DMS 273 treated with DMSO at 0.1 percent for 48 hours (cell line): ENCODE measurements at places on chromosomes 2 and 18.

DNA sequence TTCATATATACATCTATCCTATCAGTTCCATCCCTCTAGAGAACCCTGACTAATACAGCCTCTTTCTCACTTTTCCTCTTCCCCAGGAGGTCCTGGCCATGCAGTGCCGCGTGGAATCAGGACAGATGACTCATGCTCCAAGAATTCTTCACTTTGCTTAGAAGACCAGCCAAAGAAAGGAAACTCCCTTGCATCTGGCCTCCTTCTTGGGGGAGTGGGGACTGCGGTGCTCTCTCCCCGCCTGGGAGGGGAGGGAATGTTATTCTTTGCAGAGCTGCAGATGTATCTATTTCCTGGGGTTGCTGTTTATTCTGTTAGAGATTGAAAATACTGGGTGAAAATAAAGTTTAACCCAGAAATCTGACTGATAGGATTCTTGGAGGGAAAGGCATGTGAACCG is 111.5 kb upstream of the SH3BP4 start:
- DNase-seq: no peak

DNA sequence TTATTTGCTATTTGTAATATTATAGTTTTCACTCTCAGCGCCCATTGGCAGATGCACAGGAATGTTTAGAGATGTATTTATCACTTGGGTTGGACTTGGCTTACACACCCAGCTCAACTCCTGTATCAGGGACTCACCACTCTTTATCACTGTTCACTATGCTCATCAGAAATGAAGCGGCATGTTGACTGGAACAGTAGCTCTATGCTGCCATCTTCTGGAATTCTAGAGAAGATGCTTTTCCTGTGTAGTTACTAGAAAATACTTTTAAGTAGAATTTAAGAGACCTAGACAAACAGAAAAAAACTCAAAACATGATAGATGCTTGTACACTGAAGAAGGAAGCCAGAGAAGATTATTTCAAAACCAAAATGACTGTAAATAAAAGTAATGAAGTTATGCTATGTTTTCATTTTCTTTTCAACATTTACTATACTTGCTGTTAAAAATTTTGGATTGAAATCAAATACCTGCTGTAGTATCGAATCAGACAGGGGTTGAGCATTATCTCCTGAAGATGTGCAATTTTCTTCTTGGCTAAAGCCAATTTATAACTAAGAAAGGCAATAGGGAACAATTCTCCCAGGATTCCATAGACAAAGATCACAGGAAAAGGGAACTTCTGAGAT is 47.4 kb upstream of the NXPH2 start:
- peak; percentile 53 for DNase-seq

DNA sequence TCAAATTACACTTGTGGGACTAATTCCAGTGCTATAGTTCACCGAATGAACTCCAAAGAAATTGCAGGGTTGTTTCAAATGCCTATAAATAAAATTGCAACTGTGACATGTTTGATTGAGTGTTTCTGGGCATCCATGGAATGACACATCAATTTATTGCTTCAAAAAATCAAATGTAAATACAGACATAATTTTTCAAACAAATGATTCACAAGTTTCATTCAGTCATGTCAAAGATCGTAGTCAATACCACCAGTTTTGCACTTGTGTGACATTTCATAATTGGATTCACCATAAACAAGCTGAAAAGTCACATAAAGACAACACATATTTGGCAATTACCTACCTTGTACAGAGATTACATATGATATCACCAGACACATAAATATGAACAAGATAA is 350.8 kb downstream of the CDH2 start:
- no peak for DNase-seq

- no peak for DNase-seq
Observed at GRCh38 chr2:130728007-130728454, 839 bp upstream of the GPR148 start.

DNA sequence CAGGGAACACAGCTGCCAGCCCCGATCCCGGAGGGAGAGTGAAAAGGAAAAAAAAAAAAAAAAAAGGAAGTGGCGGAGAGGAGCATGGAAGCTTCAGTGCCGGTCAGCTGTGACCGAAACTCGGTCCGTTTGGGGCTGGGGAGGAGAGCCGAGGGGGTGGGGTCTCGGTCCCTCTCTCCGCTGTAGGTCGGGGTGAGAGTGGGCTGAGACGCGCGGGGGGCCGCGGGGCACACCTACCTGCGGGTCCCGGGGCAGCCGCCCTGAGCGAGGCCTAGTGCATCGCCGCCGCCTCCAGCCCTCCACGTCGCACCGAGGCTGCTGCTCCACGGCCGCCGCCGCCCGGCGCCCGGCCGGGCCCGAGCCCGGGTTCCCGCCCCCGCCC is 536 bp downstream of the VPS54 start:
- no peak for DNase-seq

DNA sequence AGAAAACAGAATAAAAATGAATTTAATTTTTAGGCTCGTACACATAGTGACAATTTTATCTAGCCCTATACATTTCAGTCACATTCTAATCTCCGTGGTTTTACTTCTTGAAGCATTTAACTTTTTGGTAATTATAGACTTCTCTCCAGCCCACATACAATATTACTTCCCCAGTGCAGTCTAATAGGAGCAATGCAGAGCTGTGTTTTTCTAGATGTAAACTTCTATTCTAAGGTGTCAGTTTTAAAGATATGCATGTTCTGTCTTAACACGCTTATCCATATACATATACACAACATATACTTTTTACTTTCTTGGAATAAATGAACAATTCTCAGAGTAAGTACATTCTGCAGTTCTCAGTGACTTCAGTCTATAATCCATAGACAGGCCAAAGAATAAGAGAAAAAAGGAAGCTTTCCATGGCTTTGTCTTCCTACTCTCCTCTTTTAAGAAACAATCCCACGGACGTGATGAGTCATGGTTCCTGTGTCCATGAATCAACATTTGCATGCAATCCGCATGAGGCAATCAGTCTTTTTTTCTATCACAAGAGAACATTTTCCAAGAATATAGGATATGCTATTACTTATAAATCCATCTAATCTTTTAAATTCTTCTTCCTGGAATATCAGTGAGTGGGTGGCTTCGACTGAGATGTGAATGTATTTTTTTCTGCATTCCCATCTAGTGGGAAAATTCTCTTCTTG is 42.8 kb downstream of the CCDC102B start:
- DNase-seq: no peak
